ENCODE measurements at places on chromosomes 16 and 17.

- no peak for DNase-seq
These were observed at the start of gene TEX19 for GRCh38 chr17:82358465-82359350. Gene TEX19, plus strand, starts transcription at chr17:82359247. Its CDS starts 2,904 bp downstream, at chr17:82362151.

GRCh38 chr17:3639981-3640596 is 3.5 kb downstream of the CTNS start:
- DNase-seq = peak; percentile 39

DNA sequence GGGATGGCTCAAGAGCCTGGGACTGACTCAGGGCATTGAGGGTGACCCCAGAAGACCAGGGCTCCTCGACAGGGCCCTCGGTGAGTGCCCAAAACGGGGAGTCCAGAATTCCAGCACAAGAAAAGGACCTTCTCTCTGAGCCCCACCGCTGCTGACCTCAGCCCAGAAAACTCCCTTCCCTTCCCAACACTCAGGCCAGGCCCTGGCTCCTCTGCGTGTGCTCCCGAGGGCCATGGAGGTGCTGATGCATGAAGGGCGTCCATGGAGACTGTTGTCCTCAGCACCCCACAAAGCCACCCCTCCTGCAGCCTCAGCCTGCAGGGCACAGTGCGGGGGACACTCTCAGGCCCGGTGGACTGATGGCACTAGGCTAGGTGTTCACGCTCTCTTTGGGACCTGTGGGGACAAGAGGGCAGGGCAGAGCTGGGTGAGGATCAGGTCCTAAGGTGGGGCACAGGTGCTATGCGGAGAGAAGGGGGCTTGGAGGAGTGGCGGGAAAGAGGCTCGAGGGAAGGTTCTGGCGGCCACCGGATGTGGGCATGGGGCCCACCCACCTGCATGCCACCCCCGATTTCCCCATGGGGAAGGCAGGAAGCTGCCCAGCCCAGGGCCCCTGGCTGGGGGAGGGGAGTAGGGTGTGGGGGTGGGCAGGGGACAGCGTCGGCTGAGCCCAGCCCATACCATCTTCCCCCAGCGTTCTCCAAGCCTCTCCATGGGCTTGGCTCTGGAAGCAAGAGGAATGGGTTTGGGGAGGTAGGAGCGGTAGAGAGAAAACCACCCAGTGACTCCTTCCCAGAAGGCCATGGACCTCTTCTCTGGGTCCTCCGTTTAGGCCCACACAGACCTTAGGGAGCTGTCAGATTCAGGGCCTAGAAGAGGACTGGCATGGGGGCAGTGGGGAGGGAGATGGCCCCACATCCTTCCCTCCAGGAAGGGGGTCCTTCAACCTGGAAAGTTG is 4.5 kb upstream of the TSPOAP1 start:
- peak; percentile 67 for DNase-seq

DNA sequence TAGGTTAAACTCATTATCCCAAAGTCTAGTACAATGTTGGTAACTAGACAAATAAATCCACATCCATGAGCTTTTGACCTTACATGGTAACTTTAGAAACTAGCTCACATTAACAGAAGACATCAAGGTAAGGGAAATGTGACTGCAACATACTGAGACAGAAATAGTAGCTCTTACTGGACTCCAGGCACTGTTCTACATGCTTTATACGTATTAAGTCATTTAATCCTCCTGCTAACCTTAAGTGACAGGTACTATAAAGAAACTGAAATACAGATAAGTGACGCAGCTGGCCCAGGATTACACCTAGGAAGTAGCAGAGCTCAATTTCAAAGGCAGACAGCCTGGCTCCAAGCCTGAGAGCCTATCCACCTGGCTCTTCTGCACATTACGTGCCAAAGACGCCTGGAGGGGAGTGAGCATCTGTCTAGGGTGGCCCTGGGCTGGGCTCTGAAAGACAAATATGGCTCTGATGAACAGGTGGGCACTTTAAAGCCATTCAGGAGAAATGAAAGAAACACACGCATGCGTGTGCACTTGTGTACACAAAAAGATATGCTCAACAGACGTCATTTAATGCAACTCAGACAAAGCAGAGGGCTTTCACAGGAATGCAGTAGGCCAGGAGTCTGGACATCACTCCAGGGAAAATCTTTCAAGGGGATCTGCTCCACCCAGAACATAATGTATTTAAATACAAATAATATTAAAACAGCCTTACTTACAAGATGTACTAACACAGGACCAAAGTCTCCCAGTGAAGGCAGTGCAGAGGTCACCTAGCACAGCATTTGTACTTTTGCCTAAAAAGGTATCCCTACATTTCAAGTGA is 4.4 kb downstream of the ZC3H7A start:
- no peak for DNase-seq

GRCh38 chr17:45433159-45433535 is 477 bp upstream of the ARHGAP27 start:
- no peak for DNase-seq

DNA sequence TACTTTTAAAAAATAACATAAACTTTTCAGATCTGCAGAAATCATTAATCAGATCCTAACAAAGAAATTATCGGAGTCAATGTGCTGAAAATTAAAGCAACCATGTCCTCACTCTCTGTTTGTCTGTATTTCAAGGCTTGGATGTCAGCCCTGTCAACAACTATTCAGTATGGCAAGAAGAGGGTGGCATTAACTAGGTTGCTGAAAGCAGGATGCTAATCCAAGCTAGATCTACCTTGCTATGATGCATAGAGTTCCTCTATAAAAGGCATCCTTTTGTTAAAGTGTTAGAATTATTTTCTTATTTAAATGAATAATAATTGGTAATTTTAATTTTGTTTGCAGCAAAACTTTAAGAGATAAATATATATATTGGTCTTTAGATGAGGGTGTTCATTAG is 800.8 kb downstream of the CDH11 start:
- DNase-seq = no peak

DNA sequence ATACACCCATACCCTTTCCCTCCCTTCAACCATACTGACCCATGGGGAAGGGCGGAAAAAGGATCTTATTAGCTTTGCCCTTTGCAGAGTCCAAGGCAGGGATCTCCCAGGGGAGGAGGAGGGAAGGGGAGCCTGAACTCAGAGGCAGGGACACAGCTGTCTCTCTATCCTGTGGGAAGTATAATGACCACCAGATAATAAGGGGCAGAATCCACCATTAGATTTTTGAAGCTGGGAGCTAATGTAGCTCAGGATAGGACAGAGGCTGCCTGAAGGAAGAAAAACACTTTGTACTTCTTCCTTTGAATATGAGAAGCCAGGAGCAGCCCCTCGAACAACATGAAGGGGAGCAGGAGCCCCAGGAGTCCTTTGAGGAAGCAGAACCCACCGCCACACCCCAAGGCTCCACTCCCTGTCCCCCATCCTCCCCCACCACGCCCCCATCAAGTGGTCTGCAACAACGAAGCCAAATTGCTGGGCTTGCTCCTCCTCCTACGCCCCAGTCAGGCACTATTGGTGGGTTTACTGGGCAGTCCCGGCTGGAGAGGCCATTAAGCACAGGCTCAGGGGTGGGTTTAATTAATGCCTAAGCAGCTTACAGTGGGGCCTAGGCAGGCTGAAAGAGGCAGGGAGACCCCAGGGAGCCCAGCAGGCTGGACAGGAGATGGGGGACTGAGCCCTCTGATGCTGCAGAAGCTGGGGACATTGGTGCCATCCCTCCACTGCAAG is 5.3 kb downstream of the MPP2 start:
- no peak for DNase-seq

DNA sequence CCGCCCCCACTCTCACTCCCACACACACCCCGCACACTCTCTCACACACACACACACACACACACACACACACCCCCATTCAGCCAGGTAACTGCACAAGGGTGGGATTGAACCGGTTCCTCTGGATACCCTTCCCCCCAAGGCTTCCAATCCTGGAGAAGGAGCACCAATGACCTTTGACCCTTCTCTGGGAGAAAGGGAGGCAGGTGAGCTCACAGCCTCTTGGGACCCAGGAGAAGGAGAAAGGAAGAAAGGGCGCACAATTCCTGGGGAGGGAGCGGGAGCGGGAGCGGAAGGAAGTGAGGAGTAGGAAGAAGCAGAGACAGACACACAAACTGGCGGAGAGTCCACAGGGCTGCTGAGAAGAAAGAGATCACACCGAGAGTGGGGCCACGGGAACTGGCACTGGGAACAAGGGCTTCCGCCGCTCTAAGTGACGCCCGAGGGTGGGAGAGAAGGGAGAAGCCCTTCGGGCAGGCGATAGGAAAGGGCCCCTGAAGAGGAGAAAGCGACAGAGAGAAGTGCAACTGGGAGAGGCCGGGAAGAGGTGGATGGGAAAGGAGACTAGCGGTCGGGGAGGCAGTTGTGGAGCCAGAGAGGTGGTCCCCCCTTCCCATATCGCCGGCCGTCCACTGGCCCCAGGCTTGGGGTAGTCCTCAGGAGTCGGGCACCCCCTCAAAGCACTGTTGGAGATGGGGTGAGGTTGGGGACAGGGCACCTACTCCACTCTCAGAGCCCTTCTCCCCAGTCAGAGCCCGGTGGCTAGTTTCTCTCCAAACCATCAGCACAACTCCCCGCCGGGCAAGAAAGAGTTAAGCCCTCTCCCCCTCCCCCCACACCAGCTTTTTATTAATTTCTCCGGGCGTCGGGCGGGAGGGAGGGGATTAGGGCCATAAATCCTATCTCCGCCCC is 1.3 kb downstream of the SAMD14 start:
- DNase-seq = no peak

- DNase-seq = no peak
These were observed 2.8 kb downstream of the MT1X start for GRCh38 chr16:56684926-56685590.

DNA sequence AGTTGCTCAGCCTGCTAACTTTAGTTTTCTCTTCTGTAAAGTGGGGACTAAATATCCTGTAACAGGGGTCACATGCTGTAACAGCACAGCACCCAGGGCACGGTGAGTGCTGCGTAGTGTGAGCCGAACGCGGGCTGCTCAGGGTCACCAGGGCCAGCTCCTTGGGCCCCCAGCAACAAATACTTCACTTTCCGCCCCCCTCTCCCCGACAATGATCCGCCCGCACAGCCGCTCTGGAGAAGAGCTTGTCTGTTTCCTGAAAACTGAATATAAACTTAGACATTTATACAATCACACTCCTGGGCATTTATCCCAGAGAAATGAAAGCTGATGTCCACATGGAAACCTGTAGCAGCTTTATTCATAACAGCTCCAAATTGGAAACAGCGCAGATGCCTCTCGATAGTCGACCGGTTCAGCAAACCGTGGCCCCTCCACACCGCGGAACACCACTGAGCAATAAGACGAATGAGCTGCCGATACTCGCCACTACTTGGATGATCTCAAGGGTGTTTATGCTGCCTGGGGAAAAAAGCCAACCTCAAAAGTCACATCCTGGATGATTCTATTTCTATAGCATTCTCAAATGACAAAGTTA is 267.2 kb downstream of the PARN start:
- DNase-seq = no peak
